Left hindlimb (tissue), 1 donor: ENCODE measurements at places on chromosomes 16 and 17.

DNA sequence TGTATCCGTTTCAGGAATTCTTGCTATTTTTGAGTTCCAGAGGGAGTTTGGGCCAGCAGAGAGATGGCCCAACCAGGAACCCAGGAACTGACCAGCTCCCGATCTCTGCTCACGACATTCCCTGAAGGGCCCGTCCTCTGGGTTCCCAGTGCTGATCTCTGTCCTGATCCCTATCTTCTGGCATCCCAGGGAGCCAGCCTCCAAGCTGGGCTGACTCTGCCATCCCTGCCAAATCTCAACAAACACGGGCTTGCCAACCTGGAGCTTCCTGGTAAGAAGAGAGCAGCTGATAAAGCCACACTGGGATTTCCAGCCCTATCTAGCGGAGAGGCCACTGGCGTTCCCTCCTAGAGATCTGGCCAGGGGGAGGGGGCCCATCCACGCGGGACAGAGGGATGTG, 16.2 kb downstream of the GPRC5B start:
- no peak for DNase-seq

DNA sequence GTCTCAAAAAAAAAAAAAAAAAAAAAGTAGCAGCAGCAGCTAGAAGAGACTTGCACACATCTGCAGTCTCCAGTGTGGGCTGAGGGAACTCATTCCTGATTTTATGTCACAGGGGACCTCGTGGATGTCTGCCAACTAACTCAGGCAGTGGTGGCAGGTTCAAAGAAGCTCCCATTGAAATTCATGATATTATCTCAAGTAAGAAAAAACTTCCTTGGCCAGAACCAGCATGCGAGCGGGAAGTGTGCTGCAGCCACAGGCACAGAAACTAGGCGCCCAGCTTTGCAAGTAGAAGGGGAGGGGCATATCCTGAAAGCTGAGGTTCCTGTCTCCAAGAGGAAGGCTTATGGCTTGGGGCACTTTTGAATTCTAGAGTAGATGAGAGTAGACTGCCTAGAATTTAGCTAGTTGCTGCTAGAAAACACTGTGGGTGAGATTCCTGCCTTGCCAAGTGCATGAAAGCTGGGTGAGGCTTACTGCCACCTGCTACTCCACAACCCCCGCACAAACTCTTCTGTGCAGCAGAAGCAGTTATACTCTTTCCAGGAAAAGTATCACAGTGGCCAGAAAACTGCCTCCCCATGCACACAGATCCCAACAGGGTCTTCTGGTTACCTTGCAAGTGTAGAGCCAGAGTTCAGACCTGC, 603.8 kb upstream of the CA10 start:
- DNase-seq = no peak

DNA sequence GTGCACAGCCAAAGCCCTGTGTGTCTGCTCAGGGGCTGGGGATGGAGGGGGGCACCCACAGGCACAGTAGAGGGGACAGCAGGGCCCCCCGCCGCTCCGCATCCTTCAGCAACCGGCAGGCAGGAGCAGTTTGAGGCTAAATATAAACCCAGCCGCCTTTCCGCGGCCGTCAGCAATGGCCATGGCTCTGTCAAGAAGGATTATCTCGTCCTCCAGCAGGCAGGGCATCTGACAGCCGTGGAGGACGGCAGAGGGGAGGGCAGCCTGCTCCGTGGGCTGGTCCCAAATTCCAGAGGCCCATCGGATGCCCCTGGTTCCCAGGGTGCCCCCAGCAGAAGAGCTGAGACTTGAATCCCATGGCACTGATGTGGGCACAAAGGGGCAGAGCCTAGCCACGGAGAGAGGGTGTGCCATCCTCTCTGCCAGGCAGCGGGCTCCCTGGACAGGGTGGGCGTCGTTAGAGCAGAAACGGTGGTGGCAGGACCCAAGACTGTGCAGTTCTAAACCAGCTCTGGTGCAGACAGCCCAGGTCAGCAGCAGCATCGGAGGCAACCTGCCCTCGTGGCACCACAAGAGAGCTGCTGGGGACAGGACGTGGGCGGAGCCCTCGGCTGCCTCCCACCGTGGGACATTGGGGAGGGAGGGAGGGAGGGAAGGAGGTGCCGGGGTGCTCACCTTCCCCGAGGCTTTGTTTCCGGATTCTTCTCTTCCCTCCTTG, 198.8 kb upstream of the CIBAR2 start:
- DNase-seq = no peak

GRCh38 chr16:90022209-90023077, 3.2 kb upstream of the DBNDD1 start:
- peak; percentile 92 for DNase-seq

DNA sequence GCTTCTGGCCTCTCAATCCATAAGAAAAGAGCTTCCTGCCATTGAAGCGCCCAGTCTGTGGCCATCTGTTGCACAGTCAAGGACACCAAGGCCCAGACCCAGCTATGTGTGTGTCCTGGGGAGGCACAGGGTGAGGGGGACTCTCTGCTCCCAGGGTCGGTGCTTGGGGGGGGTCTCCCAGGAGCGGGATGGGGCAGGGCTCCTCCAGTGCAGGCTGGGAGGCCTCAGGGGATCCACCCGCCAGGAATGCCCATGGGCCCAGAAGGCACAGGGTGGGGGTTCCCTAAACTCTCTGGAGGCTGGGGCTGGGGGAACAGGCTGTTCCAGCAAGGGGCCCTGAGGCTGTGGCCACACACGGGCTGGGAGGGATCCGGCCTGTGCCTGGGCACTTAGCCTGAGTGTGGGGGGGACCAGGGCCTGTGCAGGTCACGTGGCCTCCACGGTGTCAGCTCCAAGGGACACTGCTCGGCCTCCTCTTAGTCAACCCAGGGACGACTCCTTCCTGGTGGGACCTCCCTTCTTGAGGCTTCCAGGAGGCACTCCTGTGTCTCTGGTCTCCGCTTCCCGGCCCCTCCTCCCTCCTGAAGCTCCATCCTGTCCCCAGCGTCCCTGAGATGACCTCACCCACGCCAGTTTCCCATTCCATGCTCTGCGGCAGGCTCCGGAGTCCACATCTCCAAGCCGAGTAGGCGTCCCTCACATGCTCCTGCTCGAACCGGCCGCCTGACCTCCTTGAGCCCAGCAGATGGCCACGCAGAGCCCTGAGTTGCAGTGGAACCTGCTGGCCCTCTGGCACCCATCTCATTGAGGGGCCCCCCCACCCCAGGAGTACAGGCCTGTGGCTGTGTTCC, 23.1 kb upstream of the BAHCC1 start:
- DNase-seq = peak; percentile 68

- DNase-seq = no peak
Observed at GRCh38 chr17:68737761-68738443, 136.7 kb upstream of the FAM20A start.

- no peak for DNase-seq
Observed at GRCh38 chr16:68960910-68961309, 117.6 kb downstream of the TANGO6 start.

- peak; percentile 66 for DNase-seq
Observed at GRCh38 chr17:64320613-64321553, 57.8 kb upstream of the TEX2 start.

GRCh38 chr16:23434380-23434779, 18.6 kb downstream of the COG7 start:
- DNase-seq = no peak

DNA sequence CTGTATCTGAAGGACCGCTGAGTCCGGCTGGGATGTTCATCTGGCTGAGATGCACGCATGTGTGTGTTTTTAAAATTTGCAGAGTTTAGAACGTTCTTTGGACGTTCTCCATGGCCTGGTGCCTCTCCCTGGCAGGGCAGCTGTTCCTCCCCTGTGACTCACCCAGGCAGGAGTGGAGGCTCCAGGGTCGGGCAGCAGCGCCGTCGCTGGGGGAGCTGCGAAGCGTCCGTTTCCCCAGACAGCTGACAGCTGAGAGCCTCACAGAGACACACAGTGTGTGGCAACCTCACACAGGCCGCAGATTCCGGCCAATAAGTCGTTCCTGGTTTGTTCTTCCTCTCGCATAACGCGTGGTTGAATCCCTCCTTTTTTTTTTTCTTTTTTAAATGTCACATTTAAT, 80.6 kb downstream of the OR1D5 start:
- peak; percentile 86 for DNase-seq

GRCh38 chr17:62998665-62999393, 32.8 kb downstream of the TANC2 start:
- no peak for DNase-seq

DNA sequence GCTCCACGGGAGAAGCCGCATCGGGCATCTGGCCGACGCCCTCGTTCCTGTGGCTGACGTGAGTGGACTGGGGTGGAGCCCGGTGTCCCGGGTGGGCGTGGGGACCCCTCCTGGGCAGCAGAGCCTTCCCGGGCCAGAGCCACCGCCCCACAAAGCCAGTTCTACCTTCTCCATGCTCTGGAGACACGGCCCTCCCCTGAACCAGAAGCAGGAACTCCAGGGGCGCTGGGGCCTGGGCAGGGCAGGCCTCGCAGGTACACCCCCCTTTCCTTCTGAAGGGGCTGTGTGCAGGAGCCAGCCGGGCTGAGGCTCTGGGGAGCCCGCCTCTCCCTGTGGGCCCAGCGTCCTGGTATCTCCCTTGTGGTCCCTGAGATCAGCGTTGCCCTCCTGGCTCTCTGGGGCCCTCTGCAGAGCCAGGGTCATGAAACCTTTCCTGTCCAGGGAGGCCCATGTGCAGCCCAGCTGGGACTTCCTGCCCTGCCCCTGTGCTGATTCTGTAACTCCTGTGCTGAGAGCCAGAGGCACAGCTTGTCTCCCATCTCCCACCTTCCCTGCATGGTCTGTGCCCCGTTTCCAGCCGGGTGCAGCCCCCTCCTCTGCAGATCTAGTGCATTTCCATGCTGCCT, 6.5 kb downstream of the PIGQ start:
- DNase-seq = no peak

DNA sequence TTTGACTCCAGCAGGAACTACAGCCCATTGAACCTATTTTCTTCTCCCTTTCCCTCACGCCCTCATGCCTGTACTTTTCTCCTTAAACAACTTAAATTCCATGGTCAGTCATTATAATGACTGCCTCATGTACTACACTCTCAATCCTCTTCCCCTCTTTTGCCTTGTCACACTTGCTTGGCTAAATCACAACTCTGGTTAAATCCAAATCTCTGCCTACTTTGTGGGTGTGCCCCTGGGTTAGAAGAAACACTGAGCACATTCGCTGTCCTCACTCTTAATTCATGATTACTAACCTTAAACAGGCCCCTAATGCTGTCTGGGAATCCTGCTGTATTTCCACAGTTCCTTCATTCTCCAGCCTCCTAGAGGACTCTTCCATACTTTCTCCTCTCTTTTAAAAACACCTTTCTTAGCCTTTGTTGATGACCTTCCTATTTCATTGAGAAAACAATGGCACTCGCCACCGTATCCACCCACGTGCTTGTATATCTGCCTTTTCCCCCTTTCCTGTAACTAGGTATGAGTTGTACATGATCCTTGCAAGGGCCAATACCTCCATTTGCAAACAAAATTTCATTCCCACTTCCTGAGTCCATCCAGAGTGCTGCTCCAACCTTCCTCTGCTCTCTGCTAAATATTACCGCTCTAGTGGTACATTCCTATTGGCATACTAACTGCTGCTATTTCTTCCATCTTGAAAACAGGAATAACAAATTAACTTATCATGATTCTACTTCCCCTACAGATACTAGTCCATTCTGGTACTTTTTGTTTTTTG, 28.9 kb downstream of the ZNRF1 start:
- no peak for DNase-seq

DNA sequence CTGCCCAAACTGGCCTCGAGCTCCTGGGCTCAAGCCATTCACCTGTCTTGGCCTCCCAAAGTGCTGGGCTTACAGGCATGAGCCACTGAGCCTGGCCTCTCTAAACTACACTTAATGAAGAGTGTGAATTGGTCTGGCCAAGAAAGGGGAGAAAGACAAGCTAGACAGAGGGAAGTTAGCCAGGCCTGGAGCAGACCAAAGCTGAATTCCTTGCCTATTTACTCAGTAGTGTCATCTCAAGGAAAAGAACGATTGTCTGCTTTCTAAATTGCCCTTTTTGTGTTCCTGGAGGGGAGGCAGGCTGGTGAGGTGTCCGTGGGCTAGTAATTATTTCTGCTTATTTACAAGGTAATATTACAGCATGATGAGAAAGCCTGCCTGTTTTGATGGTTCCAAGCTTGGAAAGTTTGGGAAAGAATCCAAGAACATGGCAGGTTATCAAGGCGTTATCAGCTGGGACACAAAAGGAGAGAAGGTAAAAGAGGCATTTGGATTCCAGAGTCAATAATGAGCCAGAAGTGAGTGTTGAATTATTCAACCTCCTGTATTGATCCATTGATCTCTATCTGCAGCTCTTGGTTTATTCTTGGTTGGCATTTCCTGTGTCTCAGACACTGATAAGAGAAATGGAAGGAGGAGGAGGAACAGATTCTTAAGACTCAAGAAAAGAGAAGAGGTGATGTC, 6.3 kb upstream of the CBFB start:
- DNase-seq = no peak
